ENCODE measurements at places on chromosomes 13 and 19.
A peak's percentile ranks its signal among the peaks of the same experiment; 100 is the strongest.

GRCh38 chr19:5877882-5878281 lies 7.5 kb upstream of the FUT5 start:
- no peak for DNase-seq

DNA sequence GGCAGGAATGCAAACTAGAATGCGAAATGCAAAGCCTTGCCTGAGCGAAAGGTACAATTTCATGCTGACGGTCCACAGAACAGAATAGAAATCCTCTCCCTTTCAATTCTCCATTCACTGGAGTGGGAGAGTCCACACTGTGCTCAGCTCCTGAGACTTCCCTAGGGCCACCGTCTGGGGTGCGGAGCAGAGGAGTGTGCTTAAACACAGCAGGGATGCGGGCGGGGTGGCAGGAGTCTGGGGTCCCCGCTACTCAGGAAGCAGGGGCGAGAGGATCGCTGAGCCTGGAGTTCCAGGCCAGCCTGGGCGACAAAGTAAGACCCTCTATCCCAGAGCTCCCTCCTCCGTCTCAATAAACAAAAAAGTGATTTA lies 552 bp upstream of the ZNF816 start:
- DNase-seq, result peak; percentile 79

DNA sequence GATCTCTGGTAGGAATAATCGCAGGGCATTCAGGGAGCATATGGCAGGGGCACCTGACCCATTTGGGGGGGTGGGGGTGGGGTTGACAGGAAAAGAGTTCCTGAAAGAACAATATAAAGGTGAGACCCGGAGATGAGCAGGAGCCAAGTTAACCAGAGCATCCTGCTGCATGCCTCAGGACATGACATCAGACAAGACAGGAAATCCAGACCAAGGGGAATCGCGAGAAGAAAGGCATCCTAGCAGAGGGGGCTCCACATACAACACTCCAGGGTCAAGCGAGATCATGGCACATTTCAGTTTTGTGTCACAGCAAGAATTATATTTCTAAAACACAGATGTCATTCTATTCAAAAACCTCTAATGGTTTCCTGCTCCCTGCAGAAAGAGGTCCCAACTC lies 393.1 kb downstream of the COG6 start:
- DNase-seq, result no peak

- no peak for DNase-seq
These were observed 26.4 kb upstream of the F7 start for GRCh38 chr13:113078902-113079780.

- no peak for DNase-seq
These were observed 19.8 kb downstream of the RBM26 start for GRCh38 chr13:79386125-79386826.

DNA sequence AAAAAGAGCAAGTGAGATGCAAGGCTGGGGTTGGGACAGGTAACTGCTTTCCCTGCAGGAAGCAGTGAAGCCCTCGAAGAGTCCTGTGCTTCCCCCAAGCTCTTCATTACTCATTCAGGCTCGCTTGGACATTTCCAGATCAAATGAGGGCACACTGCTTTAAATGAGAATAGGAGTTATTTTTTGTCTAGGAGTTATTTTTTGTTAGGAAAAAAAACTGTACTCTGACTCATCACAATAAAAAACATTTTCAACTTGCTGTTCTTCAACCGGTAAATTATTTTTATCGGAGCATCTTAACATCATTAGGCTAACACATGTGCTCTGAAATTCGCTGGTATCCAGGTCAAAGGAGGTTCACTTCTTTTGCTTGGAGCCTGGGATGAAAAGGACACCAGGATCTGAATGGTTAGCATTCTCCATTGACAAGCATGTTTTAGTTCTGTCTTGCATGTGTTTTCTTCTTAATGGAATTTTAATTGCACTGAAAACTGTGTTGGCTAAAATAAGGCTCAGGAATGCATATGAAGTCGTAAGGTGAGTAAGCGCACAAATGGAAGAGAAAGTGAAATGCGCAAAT lies 80.7 kb upstream of the STK24 start:
- no peak for DNase-seq

GRCh38 chr19:33297401-33298145 lies 4.8 kb downstream of the CEBPA start:
- DNase-seq, result no peak

DNA sequence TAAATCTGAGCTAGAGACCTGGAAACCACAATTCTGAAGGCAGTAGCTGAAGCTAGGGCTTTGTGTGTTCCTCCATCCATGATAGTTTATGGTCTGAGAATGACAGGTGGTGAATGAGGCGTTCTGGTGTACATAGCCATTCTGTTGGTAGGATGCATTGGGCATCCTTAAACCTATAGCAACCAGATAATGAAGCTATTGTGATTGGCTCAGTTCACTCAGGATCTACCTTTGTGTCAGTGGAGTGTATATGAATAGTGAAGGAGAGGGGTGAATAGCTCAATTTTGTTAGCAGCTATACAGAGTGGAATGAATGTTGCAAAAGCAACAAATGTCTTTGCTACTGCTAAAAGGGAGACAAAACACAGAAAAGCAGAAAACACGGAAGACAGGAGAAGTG lies 80.0 kb upstream of the PCDH20 start:
- DNase-seq, result no peak

GRCh38 chr19:44684892-44685863 lies 13.8 kb upstream of the CEACAM16 start:
- no peak for DNase-seq

DNA sequence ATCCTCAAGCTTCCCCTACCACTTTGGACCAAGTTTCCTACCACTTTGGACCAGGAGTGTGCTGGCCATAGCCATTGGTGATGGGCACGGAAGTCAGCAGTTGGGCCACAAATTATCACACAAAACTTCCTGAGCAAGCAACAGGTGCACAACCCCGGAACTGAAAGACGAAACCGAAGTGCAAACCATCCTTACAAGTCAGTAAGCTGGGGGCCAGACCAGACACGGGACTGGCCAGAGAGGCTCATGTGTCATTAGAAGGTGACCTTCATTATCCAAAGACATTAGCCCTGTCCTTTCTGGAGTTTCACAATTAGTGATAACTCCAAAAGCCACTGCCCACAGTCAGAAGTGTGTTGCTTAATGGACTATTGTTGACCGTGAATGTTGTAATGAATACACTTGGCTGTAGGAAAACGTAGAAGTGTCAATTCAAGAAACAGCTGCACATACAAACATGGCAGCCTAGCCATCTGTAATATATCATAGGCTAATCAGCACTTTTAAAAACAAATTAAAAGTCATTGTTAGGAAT lies 244.1 kb upstream of the IRS2 start:
- DNase-seq, result no peak

GRCh38 chr13:112062571-112063570 lies 4.1 kb upstream of the SOX1 start:
- peak; percentile 85 for DNase-seq

GRCh38 chr13:49651570-49652354 lies 23.5 kb downstream of the ARL11 start:
- no peak for DNase-seq

GRCh38 chr19:16566161-16566560 lies 6.1 kb downstream of the SLC35E1 start:
- DNase-seq, result no peak

GRCh38 chr13:34408640-34409039 lies 533.4 kb upstream of the NBEA start:
- DNase-seq, result no peak

GRCh38 chr13:38693641-38694040 lies 6.8 kb downstream of the FREM2 start:
- no peak for DNase-seq

DNA sequence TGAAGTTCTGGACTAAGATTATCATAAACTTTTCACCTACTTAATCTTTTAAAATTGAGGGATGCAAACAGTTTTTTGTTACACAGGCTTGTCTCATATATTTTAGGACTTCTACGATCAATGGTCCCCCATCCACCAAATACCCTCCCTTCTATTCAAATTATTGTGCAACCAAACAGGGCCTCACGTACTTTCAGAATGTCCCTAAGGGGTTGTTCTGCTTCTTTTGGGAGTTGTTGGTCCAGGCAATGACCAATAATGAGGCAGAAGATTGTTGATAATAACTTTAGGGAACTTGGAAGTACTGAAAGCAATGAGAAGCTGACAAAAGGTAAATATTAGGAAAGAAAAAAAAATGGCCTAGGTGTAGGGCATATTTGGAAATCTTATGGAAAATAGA lies 2.9 kb downstream of the DNAJC15 start:
- DNase-seq, result no peak

- no peak for DNase-seq
These were observed 3.1 kb upstream of the GTF3A start for GRCh38 chr13:27421101-27421871.

- no peak for DNase-seq
These were observed at the start of gene DAND5 for GRCh38 chr19:12969292-12969988. DAND5 (plus strand) TSS chr19:12969576; CDS start chr19:12969661, 85 bp downstream.

- DNase-seq, result no peak
These were observed 15.0 kb upstream of the CCNA1 start for GRCh38 chr13:36417331-36417730.

DNA sequence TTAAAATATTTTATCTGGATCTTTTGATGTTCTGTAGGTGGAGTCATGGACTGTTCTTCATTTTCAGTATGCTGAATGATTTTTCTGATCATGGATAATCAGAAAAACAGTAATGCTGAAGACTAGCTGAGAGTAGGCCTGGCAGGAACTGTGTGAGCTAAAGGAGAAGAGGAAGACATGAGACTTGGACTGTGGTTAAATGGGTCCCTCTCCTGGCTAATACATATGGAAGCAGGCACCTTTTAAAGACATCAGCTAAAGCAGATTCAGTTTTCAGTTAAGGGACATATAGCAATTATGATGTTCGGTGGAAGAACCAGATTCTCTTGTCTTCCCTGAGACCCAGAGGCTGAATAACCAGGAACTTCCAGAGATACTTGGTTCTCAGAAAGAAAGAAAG lies 169.4 kb downstream of the OLFM4 start:
- DNase-seq, result no peak

GRCh38 chr19:24101459-24102115 lies 14.6 kb downstream of the ZNF254 start:
- no peak for DNase-seq

GRCh38 chr19:10460714-10461046 lies 40.3 kb downstream of the PDE4A start:
- peak; percentile 77 for DNase-seq

DNA sequence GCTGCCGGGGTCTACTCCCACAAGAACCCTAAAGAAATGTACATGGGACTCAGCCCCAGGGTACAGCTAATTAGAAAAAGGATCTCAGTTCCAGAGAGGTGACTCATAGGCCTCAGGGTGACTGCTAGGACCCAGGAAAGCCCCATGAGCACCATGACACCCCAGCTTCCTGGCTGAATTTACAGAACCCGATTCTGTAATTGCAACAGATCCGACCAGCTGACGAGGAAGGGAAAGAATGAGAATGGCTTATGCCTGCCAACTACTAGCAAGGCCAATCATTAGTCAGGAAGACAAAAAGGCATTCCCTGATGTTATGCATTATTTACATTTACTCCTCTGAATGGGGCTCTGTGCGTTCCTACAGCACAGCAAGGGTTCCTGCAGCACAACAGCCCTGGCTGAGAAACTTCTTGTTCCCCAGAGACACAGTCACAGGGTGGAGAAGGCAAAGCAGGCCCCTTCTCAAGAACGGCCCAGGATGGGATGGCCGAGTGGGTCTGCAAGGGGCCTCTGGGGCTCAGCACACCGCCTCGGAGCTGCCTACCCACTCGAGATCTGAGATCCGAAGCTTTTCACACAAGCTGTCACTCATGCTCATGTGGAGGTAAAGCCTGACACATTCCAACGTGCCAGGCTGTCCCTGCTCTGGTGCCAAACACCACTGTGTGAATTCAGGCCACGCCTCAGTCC lies 27.2 kb downstream of the PBX4 start:
- no peak for DNase-seq

DNA sequence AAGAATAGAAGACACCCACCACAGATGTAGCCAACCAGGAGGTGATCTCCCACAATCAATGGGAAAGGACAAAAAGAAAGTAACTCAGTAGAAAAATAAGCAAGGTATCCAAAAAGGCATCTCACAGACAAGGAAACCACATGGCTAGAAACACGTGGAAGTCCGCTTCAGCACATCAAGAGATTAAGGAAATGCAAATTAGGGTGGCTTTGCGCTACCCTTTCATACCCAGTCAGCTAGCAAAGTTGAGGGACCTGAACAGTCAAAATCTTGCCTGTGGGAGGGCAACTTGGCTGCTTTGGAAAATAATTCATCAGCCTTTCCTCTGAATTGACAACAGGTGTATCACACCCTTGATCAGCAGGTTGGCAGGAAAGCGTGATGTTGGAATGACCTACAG lies 11.6 kb upstream of the UQCR11 start:
- no peak for DNase-seq

- no peak for DNase-seq
These were observed 986.0 kb upstream of the SPRY2 start for GRCh38 chr13:81326913-81327312.

DNA sequence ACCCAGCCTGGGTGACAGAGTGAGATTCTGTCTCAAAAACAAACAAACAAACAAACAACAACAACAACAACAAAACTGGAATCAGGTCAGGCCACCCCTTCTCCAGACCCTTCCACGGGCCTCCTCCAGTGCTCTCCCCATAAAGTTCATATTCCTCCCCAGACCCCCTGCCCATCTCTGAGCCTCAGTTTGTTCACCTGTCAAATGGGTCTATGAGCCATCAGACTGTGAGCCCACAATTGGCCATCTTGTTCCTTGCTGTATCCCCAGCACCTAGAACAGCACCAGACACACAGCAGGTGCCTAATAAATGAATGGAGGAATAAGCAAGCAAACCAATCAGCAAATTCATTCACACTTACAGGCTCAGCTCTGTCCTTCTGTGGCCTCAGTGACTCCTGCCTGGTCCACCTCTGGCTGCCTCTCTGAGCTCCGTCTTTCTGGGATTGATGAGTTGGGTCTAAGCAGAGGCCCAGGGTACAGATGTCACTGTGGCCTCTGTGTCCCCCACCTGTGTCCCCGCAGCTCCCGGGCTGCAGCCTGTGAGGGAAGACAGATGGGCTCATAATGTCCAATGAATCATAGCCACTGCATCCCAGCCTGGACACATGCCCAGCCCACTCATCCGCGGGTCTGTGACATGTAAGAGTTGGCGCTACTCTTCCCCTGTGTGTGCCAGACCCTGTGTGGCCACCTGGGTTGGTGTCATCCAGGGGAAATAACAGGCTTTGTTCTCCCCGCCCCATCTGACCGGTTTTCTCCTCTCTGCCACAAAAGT lies 19.6 kb upstream of the PTPRS start:
- no peak for DNase-seq

DNA sequence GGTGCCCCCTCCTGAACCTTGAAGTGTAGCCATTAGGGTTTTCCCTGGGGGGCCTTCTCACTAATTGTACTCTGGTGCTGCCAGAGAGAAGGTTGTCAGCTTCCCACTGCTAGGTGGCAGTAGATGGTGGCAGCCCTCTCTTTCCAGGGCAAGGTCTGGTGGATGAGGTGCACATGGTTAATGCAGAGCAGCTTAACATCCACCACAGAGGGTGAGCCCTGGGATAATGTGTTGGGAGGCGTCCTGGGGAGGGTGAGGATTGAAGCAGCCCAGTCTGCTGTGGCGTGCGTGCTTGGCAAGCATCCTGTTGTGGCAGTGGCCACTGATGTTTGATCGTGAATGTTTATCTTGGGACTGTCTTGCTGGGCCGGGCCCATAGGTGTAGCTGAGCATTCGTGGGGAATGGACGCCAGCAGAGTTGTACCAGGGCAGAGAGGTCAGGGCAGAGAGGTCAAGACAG lies 5.8 kb downstream of the EGLN2 start:
- no peak for DNase-seq
